ENCODE measurements at places on chromosomes 3 and 15.
A peak's percentile ranks its signal among the peaks of the same experiment; 100 is the strongest.

- no peak for DNase-seq
Observed at GRCh38 chr3:60594025-60594424, 657.2 kb downstream of the FHIT start.

- DNase-seq: no peak
Observed at GRCh38 chr3:117928836-117929235, 1105.8 kb downstream of the IGSF11 start.

DNA sequence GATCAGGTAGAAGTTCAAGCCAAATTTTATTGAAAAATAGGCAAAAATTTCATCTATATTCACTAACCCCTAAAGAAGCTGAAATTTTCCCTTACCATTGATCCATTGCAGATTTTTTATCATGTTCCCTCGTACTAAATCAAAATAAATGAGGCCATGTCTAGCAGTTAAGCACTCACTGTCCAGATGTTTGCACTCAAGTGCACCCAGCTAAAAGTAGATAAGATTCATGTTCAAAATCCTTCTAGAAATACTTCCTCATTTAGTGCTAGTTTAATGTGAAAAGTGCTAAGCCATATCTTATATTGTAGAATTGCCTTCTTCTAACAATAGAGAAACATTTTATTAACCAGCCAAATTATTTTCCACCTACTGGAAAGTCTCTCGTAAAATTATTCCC lies 164.7 kb upstream of the UBE2E2 start:
- no peak for DNase-seq

- DNase-seq: peak; percentile 81
Observed at GRCh38 chr3:50274371-50275104, 4.3 kb upstream of the LSMEM2 start.

- DNase-seq: no peak
Observed at GRCh38 chr3:195210266-195210973, 60.5 kb downstream of the XXYLT1 start.

DNA sequence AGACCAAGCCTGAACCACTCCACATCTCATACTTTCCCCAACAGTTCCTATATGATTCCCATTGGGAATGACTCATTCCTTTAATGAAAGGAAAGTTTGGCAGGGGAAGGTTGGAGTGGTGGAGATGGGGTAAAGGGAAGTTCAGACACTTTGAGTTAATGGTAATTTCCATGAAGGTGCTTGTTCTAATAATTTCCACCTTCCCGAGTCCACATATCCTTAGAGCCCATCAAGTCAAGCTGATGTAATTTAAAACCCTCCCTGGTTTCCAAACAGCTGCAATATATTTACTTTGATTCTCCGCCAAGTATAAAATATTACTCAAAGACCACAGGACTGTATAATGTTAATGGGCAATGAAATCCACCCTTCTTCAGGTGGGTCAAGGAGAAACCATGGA lies 95.0 kb upstream of the GALNT15 start:
- DNase-seq: no peak

DNA sequence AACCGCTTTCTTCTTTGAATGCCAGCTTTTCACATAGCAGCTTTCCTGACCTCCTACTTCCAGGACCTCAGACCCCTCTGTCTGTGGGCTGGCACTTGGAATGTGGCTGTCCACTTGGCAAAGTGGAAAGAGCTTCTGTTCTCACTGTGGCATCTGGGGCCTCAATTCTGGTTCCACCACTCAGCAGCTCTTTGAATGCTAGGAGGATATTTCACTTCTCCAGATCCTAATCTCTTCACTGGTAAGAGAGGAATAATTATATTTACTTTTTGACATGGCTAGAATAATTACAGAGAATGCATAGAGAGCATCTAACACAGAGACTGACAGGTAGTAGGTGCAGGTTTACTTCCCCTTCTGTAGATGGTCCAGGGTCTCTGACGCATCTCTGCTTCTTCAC lies 405.9 kb downstream of the LPP start:
- no peak for DNase-seq

DNA sequence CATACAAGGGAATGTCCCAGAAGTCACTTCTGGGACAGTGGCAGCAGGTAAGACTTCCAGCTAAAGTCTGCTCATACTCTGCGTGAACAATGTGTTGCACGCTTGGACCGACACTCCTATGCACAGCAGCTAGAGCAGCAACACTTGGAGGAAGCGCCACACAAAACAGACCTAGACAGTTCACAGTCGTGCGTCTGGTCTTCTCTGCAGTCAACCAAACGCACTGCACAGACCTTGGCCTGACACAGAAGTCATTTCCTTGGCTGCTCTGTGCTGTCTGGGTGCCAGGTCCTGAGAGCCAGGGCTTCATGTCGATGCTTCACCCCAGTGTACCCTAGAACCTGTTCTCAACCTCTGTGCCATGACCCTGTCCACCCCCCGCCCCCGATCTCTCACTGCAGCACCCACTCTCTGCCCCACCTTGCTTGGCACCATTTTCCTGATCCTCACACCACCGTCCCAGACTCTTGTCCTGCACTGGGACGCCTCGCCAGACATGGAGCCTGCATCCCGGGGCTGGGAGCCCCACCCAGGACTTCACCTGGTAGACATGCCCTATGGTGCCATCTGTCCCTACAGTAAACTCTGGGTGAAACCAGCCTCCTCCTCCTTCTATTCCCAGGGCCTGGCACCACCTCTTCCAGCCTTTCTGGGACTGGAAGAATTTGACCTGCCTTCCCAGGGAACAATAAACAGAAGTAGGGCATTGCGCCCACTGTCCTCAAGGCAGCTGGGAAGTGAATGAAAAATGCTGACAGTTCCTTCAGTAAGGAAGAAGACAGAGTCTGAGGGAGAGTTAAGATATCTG lies 3.1 kb downstream of the ATP10A start:
- no peak for DNase-seq

DNA sequence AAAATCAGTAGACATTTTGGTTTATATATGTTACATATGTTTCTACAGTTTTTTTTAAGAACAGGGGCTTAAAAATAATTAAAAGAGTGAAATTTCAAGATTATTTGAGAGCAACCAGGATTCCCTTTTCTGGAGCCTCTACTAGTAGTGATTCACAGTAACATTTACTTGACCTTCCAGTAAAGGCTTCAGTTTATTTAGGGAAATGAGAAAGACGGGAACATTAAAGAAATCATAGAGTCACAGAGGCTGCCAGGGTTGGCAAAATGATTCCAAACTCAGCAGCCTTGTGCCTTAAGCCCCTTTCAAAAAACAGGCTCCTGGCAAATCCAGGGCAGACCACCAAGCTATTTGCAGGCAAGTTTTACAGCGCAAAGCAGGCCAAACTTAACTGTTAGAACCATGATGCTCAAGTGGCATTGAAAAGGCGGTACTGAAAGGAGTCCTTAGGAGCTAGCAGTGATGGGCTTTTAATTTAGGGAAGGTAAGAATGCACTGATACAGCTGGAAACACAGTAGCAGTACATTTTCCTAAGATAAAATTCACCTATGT lies 201.1 kb upstream of the ADAMTS9 start:
- no peak for DNase-seq

GRCh38 chr3:11447584-11448200 lies 175.5 kb downstream of the ATG7 start:
- no peak for DNase-seq

GRCh38 chr3:196145468-196146262 lies 63.8 kb upstream of the TFRC start:
- DNase-seq: no peak

GRCh38 chr3:96779810-96780209 lies 34.6 kb upstream of the EPHA6 start:
- DNase-seq: peak; percentile 1

GRCh38 chr3:42702982-42703694 lies 540 bp upstream of the HHATL start:
- no peak for DNase-seq

DNA sequence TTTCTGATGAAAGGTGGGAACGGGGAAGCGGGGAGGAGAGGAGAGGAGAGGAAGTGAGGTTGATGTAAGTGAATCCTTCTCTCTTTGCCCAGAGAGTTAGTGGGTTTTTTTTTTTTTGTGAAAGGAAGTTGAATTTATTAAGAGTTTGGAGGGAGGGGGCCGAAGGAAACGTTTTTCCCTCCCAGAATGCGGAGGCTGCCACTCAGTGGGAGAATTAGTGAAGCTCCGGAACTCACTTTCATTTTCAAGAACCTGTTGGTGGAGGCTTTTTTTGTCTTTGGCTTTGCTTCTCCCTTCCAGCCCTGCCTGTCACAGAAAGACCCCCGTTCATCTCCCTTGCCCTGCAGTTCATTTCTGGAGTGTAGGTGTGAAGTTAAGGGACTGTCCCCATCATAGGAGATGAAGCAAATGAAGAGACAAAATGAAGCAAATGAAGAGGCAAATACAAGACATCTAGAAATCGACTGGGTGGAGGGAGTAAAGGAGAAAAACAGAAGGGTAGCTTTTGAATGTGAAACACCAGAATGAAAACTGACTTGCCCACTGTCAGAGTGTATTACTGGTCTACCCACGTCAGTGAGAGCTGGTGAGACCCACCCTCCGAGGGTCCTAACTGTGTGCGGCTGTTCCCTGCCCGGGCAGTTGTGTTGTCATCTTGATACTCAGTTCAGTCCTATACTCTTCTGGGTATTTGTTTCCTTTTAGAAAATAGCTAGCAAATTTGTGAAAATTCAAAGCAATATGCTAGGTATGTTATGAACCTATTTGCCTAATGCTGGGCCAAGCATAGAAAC lies 91.5 kb downstream of the ITPR1 start:
- peak; percentile 62 for DNase-seq

- no peak for DNase-seq
Observed at GRCh38 chr3:45366290-45366689, 22.1 kb upstream of the LARS2 start.

DNA sequence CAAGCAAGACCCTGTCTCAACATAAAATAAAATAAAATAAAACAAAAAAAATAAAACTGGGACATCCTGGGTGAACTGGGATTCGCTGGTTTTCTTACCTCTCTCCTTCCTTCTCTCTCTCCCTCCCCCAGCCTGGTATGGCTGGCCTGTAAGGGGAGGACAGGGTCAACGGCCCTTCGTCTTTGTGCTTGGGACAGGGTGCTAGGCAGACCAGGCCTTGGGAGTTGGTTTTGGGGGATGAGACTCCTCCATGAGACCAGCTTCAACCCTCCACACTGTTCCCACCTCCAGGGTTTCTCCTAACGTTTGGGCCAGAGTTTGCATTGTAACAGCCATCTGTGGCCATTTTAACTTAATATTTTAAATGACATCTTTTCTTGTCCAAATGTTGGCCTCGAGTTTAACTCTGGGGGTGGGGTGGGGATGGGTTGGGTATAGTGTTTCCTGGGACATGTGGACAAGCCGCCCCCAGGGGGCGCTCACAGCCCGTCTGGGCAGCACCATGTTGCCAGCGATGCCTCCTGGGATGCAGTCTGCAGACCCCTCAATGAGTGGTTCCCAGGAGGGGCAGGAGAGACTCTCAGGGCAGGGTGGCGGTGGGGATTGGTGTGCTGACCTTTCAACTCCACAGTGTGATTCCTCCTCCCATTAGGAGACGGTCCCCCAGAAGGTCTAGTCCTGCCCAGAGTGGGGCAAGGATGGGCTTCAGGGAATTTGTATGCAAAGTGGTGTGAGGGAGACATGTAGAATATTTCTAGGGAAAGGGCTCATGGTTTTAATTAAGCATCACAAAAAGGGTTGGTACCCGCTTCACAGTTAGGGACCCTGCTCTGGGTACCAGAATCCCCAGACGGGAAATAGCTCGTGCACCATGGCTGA lies 37.7 kb upstream of the LCTL start:
- peak; percentile 73 for DNase-seq

All from NB4 (cell line).